ENCODE measurements at places on chromosomes 6 and 20.

DNA sequence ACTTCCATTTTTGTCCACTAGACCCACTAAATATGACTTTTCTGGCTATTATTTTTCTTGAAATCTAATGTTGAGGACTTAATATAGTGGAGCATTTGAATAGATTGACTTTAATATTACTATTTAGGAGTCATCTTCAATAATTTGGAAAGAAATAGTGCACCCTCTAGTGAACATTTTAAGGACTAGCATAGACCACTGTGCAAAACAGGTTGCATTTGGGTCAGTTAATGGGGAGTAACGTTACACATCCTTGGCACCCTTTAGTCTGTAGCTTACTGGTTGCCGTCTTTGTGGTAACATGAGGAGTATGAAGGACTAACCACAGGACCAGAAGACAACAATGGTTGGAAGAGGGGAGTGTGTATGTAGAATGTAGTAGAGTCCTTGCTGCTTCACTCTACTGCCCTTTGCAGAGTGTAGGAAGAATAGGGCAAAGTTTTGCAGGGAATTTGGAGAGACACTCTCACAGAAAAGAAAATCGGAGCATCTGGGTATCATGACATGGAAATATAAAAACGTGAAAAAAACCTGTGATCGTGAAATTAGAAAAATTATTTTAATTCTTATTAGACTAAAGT is 25.2 kb downstream of the RFPL4B start:
- DNase-seq = no peak

GRCh38 chr6:126570507-126570906 is 230.6 kb downstream of the CENPW start:
- no peak for DNase-seq

GRCh38 chr6:11460001-11460668 is 77.4 kb upstream of the TMEM170B start:
- DNase-seq = no peak

- no peak for DNase-seq
Measured at GRCh38 chr6:18178960-18179615, 23.9 kb downstream of the KDM1B start.

- no peak for DNase-seq
Measured at GRCh38 chr20:2207770-2208097, 88.1 kb upstream of the TGM3 start.

- DNase-seq = no peak
Measured at GRCh38 chr20:40638414-40638813, 50.6 kb downstream of the MAFB start.

- no peak for DNase-seq
Measured at GRCh38 chr20:59616306-59616705, 12.0 kb downstream of the PHACTR3 start.

DNA sequence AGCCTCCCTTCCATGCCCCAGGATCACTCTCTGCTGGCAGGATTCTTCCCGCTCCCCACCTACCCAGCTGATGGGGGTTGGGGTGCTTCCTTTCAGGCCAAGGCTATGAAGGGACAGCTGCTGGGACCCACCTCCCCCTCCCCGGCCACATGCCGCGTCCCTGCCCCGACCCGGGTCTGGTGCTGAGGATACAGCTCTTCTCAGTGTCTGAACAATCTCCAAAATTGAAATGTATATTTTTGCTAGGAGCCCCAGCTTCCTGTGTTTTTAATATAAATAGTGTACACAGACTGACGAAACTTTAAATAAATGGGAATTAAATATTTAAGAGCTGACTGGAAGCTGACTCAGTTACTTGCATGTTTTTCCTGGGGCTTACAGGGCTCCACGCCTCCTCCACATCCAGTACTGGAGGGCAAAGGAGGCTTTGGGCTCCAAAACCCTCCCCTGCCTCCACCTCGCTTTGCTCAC is 24.3 kb upstream of the FANCE start:
- DNase-seq = no peak

GRCh38 chr20:58716476-58717277 is 24.1 kb downstream of the NPEPL1 start:
- DNase-seq = no peak

Measured in activated CD4-positive, alpha-beta T cell treated with anti-CD3 and anti-CD28 coated beads, Interleukin-2, amount 50 U/mL, for 1 hour (primary cell).